Activated CD8-positive, alpha-beta memory T cell treated with anti-CD3 and anti-CD28 coated beads, Interleukin-2, amount 50 U/mL, for 48 hours (primary cell): ENCODE measurements at places on chromosomes 5 and 9.
A peak's percentile ranks its signal among the peaks of the same experiment; 100 is the strongest.

DNA sequence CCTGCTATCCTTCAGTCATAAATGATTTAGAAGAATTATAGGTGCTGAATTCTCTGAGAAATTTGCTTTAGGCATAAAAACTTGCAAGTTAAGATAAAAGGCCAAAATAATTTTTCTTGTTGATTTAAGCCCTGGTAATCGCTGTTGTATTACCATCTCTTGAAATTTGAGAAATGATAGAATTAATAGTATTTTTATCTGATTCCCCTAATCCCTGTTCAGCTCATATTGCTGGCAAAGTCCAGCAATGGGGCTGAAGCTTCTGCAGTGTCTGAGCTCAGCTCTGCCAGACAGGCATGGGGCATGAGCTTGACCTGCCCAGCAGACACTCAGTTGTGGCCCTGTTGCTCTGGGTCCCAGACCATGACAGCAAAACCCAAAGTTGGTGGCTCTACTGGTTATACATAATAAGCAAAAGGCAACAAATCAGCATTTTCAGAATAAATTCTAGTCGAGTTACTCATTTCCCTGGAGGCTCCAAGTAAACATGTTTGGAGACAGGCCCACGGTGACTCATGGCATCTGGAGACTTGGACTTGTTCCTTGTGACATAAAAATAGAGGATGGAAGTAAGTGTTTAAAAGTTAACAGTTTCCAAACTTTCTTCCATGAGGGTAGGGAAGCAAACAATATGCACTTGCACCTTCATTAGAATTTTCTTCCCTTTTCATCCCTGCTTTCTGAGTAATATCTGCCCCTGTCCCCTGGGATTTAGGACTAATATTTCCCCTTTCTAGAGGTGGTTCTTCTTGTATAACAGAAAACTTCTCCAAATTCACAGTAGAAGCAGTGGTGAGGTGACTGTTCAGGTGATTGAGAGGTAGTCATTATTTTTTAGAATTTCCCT lies 60.2 kb upstream of the SLC2A8 start:
- no peak for DNase-seq

DNA sequence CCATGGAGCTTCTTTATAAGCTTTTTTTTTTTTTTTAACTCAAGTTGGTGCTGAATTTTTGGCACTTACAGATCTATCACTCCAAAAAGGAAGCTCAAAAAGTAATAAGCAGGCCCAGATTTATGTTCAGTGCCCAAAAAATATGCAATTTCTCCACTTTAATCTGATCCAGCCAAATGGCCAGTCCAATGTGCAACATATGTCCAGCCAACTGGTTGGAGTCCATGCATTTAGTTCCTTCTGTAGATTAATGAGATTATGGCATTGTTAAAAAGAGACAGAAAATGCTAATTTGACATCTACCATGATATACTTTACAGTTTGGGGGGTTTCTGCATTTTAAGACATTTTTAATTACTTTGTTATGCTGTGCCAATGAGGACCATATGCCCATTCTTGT lies 129.5 kb downstream of the SLC1A3 start:
- no peak for DNase-seq

DNA sequence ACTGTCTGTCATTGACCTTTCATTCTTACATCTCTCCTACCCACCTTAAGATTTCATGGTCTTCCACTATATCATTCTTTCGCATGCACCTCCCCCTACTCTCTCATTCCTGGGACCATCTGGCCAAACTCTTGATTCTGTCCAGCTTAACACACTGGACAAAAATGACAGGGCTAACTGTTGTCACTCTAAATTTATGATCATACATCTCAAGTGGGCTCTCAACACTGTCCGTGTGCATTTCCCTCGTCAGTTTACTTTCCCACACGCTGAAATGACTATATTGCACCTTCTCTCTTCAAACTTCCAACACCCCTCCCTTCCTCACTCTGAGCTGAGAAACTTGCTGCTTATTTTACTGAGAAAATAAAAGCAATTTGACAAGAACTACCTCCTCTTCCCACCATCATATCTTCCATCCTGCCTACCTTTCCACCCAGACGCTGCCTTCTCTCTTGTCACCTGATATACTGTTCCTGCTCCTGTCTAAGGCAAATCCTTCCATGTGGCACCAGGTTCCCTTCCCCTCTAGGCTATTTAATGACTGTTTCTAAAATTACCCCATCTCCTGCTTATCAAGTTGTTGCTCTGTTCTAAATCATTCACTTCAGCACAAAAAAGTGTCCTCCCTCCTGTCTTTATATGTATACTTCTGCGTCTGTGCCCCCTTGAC lies 8.1 kb upstream of the KLF9 start:
- DNase-seq, result no peak

DNA sequence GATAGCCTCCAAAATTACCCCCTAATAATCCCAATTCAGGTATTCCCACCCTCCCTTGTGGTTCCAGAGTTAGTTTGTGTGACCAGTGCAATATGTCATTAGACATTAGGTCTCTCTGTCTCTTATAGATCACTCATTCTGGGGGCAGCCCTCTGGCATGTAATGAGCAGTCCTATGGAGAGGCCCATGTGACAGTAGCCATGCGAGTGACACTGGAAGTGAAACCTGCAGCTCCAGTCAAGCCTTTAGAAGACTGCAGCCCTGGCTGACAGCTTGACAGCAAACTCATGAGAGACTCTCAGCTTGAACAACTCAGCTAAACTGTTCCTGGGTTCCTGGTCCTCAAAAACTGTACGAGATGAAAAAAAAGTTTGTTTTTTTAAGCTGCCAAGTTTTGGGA lies 54.0 kb upstream of the HSPB3 start:
- no peak for DNase-seq

DNA sequence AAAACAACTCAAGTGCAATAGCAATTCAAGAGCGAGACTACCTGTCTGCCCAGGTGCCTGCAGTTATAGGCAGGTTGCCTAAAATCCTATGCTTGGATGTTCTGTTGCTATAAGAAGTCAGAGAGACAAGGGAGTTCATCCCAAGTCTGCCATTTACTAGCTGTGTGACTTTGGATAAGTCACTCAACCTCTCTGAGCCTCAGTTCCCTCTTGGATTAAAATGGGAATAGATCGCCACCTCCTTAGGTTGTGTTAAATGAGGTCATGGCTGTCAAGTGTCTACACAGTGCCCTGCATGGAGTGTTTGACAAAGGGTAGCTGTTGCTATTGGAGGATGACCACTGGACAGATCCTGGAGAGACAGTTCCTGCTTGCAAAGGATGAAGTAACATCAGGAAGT lies 1.3 kb upstream of the ZBTB34 start:
- no peak for DNase-seq

DNA sequence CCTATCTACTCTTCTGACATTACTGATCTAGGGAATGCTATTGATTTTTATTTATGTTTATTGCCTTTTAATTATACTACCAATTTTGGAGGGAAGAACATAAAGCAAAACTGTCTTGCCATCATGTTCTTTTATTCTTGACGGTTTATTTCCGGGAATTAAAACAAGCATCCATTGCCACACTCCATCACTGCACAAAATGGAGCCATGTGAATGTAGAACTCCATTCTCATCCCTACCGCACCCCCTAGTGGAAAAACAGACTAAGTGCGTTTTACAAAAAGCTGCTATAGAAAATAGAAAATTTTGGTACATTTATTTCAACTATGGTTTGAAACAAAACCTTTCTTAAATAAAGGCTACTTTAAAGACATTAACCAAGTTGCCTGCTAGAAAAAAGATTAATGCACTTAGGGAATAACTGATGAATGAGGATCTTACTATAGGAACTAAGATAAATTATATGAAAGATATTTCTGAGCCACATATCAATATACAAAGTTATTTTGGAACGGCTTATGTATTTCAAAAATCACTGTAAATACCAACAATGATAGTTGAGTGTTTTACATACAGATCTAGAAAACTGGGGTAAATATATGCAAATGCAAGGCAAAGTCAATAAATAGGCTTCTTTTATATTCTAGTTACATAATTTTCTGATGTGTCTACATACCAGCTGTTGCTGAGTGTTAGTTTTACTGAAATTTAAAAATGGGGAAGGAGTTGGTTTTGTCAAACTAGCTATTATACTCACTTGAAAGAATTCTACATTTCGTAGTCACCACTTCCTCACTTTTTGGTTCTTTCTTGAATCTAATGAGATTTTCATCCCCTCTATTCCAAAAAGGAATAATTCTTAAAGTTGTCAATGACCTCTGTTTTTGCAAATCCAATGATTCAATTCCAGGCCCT lies 26.5 kb downstream of the OXCT1 start:
- no peak for DNase-seq

- no peak for DNase-seq
Observed at GRCh38 chr9:127313042-127313560, 48.5 kb downstream of the GARNL3 start.

- peak; percentile 93 for DNase-seq
Observed at GRCh38 chr5:88268385-88269184, at the start of gene TMEM161B. TMEM161B (minus strand) TSS chr5:88268845; CDS start chr5:88268723, 122 bp downstream.

DNA sequence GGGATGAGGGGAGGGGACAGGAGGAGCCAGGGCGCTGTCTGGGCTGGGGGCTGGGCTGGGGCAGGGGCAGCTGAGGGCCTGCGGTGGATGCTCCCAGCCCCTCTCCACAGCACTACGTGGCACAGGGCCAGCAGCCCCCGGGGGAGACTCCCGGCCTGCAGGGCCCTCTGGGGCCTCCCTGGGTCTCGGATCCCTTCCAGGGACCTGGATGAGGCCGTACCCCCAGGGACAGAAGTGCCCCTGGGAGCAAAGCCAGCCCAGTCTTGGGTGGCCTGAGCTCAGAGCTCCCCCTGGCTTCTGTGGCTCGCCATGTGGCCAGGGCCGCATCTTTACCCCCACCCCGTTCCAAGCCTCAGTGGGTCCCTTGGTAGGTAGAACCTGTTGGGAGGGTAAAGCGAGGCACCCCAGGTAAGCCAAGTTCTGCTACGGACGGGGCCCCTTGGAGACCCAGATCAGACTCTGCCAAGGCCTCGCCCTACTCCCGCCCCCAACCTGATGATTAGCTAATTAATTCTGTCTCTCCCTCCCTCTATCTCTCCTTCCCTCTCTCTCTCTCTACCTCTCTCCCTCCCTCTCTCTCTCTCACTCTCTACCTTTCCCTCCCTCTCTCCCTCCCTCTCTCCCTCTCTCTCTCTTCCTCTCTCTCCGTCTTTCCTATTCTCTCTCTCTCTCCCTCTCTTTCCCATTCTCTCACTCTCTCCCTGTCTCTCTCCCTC lies 24.3 kb downstream of the KCNT1 start:
- no peak for DNase-seq

- DNase-seq, result no peak
Observed at GRCh38 chr5:117793963-117794362, 1194.4 kb downstream of the DTWD2 start.

DNA sequence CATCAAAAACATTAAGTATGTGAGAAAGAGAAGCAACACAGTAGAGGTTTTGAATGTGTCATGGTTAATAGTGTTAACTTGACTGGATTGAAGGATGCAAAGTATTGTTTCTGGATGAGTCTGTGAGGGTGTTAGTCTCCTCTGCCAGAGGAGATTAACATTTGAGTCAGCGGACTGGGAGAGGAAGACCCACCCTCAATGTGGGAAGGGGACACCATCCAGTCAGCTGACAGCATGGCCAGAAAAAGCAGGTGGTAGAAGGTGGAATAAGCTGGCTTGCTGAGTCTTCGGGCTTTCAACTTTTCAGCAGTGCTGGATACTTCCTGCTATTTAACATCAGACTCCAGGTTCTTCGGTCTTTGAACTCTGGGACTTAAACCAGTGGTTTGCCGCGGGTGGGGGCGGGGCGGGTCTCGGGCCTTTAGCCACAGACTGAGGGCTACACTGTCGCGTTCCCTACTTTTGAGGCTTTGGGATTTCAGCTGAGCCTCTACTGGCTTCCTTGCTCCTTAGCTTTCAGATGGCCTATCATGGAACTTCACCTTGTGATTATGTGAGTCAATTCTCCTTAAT lies 309.9 kb upstream of the ST8SIA4 start:
- DNase-seq, result no peak

DNA sequence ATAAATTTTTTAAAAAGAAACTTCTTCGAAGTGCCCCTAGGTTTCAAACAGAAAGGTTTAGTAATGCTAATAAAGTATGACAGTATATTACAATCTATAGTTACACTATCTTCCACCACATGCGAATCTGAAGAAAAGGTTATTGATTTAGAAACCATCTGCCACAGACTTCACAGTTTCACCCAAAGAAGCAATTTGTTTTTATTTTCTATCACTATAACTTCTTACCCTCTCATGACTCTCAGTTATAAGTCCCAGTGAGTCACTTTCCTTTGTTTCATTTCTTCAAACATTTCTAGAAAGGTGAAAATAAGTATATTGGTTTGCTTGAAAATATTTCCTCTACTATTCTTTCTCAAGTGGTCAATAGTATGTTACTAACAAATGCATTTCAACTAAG lies 93.6 kb downstream of the MCTP1 start:
- no peak for DNase-seq

DNA sequence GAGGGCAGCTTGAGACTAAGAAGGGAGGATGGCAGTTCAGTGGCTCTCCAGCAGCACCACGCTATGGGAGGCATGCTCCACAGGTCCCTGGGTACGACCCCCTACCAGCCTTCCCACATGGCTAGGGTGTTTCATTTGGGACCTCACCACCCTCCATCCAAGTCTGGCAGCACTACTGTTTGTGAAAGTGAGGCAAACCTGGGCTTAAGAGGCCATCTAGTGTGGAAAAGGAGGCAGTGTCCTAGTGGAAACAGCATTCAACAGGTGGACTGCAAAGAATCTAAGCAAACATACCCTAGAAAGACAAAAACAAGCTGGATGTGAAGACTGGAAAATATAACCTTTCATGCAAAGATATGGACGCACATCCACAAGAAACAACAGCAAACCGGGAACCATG lies 4.8 kb upstream of the C5orf47 start:
- no peak for DNase-seq

DNA sequence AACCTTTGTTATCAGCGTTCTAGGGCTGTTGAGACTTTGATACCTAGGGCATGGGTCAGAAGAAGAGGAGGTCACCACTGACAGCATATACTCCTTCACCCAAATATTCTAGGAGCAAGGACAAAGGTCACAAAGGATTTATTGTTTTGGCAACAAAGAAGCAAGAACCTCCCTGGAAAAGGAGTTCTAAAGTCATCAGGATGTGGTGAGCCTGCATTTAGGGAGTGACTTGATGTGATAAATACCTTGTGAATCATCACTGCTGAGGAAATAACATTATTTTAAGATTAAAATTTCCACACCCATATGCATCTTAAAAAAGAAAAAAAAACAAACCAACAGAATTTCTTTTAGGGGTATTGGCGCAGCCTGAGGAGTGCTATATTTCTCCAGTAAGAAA lies 13.9 kb downstream of the IFNA1 start:
- DNase-seq, result no peak

GRCh38 chr5:131523500-131524185 lies 111.4 kb downstream of the RAPGEF6 start:
- no peak for DNase-seq

GRCh38 chr5:174794931-174795672 lies 70.7 kb downstream of the MSX2 start:
- DNase-seq, result no peak

DNA sequence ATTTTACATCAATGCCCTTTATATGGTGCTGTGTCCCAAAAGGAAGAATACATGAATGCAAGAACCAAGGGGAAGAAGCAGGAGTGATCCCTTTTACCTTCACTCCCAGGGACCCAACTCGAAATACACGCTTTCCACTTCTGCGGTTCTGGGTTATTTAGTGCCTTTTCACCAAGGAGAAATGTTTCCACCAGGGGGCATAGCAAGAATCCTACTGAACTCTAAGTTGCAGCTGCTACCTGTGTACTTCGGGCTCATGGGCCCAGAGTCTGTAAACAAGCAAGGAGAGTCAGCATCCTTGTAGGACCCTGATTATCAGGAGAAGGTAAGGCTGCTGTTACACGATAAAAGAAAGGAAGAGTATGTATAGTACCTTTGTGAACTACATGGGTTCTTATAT lies 45.7 kb downstream of the DPYSL3 start:
- DNase-seq, result no peak
